ENCODE measurements at places on chromosomes 2 and 18.

DNA sequence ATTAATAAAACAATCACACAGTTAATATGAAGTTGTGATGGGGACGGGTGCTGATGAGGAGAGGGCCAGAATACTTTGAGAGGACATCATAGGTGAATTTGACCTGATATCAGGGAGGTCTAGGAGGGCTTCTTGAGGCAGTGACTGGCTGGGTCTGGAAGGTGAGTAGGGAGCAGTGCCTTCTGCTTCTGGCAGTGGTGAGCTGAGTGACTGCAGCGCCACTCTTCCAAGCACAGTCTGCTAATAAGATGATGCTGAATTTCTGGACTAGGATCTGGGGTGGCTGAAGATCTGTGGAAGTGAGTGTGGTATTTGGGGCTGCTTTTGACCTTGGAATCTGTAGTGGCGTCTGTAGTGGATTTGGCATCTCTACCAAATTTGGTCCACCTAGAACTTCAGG is 5.5 kb downstream of the DGKD start:
- no peak for DNase-seq

DNA sequence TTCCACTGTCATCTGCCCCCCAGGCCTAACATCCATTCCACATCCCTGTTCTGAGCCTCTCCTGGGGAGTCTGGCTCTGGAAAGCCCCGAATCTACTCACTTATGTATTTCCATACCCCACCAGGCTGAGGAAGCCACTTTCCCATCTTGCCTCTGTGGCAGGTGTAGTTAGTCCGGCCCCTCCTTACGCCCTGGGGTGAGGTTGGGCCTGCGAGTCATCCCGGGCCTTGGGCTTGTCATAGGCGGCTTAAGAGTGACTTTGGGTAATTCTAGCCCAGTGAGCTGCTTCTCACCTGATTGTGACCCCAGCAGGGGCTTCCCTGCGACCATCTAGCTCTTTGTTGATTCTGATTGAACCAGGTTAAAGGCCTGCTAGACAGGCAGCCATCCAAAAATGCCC is 21.1 kb downstream of the PCARE start:
- DNase-seq, result no peak

DNA sequence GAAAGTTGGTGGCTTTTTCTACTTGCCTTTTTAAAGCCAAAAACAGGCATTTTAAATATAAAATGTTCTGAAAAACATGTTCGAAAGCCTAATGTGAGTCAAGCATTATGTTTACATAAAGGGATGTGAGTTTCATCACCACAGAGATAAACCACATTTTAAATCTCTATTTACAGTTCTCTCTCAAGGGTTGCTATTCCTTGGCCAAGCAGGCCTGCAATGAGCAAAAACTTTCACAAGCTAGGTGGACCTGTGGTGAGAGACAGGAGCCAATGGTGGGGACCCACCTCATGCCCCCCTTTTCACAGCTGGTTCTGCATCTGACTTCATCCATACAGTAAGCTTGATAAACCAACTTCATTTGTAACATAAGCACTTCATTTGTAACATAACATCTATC is 65.1 kb downstream of the CUL3 start:
- DNase-seq, result peak; percentile 71

DNA sequence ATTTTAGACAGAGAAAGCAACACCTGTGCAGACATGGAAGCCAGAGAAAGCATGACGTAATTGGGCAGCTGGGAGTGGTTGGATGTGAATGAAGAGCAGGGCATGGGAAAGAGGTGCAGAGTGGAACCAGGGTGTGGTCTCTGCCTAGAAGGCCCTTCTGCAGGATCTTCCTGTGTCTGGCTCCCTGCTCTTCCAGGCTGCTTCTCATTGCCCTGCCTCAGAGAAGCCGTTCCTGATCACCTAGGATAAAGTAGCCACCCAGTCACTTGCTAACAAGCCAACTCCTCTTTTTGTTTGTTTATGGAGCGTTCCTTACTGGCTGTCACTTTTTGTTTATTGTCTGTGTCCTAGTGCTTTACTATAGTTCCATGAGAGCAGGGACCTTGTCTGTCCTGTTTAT is 28.5 kb downstream of the GALNT1 start:
- no peak for DNase-seq

DNA sequence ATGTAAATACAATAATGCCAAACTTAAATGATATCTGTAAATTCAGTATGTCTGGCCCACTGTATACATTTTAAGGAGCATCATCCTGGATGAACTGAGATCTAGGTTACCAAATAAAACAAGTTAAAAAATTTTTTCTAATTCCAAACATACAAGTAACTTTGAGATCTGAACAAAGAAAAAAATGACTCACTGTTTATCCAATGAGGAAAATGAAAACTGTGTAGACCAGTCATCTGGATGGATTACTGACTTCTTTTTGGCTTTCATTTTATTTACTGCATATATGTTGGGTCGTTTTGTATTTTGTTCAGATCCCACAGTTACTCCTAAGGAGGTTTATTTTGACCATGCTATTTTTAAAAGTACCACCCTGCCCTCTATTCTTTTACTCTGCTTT is 189.8 kb downstream of the RBM43 start:
- no peak for DNase-seq

DNA sequence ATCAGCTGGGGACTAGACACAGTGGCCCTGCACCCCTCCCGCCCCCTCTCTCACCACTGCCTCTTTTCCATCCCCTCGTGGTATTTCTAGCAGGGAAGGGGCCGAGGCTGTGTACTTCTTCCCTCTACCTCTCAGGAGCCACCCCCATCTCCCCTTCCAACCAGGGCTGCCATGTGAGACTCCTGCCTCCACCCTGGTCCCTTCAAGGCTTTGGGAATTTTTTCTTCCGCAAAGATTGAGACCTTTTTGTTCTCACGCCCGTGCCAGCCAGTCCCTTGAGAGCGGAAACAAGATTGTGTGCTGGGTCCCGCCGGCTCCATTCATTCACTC is 39.1 kb downstream of the LPIN1 start:
- DNase-seq, result no peak

DNA sequence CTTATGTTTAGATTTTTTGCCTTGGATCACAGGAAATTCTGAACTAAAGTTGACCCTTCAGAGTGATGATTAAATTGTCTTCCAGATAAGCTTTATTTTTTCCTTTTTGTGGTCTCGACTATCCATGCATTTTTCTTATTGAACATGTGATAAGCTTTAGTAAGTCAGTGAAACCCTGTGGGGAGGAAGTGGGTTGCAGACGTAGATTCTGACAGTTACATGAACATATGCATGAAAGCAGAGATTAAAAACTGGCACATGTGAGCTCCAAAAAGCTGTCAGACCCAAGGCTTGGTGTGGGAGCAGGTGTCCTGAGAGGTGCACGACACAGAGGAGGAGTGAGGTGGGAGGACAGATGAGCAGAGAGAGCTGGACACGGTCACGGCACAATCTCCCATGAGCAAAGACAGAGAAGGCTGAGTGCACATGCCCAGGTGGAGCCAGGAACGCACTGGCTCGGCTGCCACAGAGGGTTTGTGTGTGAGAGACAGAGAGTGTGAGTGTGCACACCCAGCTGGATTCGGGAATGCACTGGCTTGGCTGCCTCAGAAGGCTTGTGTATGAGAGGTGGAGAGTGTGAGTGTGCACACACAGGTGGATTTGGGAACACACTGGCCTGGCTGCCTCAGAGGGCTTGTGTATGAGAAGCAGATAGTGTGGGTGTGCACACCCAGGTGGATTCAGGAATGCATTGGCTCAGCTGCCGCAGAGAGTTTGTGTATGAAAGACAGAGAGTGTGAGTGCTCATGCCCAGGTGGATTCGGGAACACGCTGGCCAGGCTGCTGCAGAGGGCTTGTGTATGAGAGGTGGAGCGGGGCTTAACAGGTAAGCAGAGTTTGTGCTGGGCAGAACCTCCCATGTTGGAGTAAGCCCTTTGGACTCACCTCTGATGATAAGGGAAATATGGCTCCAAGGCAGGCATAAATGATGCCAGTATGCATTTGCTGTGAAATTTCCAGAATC is 849.1 kb upstream of the SALL3 start:
- no peak for DNase-seq

DNA sequence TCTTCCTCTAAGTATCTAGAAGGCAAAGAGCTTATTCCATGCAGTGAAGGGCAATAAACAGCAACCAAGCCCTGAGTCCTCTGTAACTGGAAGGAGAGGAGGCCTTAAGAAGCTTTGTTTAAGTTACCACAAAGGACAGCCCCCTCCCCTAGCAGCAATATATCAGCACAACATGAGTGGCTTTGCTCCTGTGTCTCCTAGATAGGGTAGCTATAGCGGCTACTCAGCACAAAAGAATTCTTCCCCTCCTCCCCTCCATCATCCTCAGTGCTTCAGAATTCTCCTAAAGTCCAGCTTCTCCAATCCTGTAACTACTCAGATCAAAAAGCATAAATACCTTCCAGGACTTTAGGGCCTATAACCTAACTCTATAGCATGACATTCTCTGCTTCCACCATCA is 16.5 kb downstream of the SUMO1 start:
- DNase-seq, result peak; percentile 71

GRCh38 chr2:124702777-124703176 is 677.7 kb downstream of the CNTNAP5 start:
- no peak for DNase-seq

- no peak for DNase-seq
Measured at GRCh38 chr18:56461151-56461550, 177.2 kb downstream of the TXNL1 start.

DNA sequence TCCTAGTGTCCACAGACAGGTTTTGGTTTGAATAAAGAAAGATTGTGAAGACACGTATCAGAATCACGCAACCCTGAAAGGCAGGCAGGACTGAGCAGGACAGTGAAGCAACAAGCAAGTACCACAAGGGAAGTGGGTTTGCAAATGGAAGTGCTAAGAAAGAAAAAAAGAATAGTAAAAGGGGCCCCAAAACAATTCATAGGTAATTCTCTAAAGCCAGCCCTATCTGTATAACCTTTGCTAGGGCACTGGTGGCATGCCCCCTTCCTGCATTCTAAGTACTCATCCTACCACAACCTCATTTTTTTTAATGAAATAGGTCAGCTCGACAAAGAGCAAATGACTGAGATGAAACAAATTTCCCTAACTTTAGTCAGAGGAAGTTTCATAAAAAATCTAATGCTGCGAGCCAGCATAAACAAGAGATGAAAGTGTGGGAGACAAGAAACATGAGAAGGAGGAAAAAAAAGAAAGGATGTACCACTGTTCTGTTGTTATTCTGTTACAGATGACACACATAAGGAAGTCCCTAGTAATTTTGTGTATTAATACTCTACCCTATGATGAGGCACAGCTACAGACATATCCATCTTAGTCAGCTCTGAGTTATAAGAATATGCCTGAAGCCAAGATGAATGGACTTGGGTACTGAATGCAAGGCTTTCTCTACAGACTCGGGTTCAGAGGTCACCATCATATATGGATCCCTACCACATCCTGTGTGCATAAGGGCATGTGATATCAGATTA is 32.2 kb downstream of the IKZF2 start:
- peak; percentile 35 for DNase-seq

- no peak for DNase-seq
Measured at GRCh38 chr2:16784652-16785051, 119.0 kb upstream of the CYRIA start.

- no peak for DNase-seq
Measured at GRCh38 chr18:49697049-49697448, 116.3 kb downstream of the ACAA2 start.

GRCh38 chr2:238987352-238987981 is 139.6 kb downstream of the TWIST2 start:
- no peak for DNase-seq

- DNase-seq, result no peak
Measured at GRCh38 chr2:26563686-26564085, 77.5 kb downstream of the CIB4 start.

GRCh38 chr2:219446101-219446504 is 11.5 kb downstream of the SPEG start:
- peak; percentile 73 for DNase-seq

- DNase-seq, result no peak
Measured at GRCh38 chr18:75691483-75691882, 264.0 kb upstream of the SMIM21 start.

DNA sequence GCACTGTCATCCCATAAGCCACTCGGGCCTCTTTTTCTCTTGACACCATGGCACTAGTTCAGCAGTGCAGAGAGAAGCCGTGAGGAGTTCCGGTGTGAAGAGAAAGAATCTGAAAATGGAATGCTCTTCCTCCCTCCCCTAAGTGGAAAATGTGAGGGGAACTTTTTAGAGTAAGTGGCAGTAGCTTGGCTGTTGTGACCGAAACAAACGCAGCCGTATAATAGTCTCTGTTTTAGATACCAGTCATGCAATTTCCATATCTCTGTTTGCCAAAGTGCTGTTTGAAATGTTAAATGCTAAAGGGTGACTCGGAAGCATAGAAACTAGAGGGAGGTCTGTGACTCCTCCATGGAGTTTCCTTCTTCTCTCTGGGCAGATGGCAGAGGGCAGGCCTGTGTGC is 122.9 kb downstream of the MTCL1 start:
- DNase-seq, result no peak

DNA sequence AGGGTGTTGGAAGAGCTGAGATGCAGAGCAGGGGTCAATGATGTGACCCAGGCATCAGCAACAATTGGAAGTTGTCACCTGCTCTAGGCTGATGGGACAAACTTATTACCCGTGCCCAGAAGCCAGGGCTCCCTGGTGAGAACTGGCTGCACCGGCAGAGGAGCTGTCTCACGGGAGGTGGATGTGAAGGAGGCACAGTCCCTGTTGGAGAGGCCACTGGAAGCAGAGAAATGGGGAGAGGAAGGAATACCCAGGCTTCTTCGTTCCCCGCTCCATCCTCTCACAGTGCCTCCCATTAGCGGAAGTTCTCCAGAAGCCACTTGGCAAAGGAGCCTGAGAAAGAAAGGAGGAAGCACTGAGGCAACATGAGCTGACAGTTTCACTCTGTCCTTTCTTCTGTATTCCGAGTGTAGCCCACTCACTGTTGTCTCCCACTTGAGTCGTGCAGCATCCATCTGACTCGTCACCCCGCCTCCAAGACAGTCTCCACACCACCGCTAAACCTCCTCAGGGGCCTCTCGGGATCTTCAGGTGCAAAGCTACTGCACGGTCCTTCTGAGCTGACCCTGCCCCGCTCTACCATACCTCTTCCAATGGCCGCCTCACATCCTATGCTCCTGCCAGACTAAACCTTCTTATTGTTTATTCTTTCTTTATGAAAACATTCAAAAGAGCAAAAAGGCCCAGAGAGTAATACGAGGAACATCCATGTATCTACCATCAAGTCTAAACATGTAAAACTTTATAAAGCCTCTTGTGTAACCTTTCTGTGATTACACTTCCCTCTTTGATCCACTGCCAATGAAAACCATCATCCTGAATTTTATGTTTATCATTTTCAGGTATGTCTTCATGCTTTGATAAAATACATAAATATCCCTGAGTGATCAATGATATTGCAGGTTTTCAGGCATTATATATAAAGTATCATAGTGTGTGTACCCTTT is 19.1 kb upstream of the AFTPH start:
- DNase-seq, result no peak

- DNase-seq, result peak; percentile 36
Measured at GRCh38 chr2:232891621-232892071, 21.6 kb downstream of the SNORC start.

DNA sequence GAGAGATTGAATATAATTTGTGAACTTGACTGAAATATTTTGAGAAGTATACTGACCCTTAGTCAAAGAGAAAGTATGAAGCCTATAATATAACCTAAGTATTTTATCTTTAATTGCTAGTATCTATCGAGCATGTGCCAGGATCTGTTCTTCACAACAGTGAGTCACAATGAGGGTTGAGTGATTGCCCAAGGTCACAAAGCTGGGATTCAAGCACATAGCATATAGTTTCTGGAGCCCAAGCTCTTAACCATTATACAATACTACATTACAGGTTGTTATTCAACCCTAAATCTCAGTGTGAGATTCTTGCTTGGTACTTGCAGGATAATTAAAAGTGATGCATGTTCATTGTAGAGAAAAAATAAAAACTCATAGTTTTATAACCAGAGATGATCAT is 97.2 kb downstream of the RAB3GAP1 start:
- peak; percentile 15 for DNase-seq

GRCh38 chr2:169038338-169038757 is 7.2 kb upstream of the ABCB11 start:
- peak; percentile 20 for DNase-seq

All from fibroblast of skin of right biceps (primary cell).